ENCODE measurements at places on chromosomes 2 and 18.

DNA sequence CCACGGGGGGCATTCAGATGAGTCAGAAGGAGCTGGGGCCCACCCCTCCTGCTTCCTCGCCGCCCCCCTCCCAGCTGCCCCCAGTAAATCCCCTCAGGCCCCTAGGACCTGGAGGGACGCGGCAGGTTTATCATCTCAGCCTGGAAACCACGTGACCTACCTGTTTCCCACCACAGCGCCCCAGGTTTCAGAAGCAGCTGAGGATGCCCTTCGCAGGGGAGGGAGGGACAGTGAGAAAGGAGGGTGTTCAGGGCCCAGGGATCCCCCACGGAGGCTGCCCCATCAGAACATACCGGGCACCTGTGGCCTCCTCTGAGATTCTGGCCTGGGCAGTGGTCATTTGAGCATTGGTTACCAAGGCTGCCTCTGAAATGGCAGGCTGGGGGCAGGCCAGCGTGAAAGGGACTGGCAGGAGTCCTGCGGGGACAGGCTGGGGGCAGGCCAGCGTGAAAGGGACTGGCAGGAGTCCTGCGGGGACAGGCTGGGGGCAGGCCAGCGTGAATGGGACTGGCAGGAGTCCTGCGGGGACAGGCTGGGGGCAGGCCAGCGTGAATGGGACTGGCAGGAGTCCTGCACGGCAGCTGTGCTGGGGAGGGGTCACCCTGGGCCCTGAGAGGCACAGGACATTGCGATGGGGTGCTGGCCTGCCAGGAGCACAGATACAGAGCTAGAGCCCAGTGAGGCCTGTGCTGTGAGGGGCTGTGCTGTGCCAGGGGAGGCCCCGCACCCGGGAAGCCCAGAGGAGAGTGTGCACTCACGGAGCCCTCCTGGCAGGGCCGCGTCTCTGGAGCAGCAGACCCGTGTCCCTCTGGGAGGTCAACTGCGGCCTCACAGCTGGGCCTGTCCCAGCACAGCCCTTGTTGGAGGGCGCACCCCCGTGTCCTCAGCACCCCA lies 1.6 kb downstream of the NEU4 start:
- no peak overlapping the region for H3K27ac ChIP-seq
- no peaks in the 10 kb centered on the region for H3K36me3 ChIP-seq
- DNase-seq = no peak
- H3K4me3 ChIP-seq = no peak overlapping the region

GRCh38 chr2:173669888-173670287 lies 295.3 kb downstream of the SP3 start:
- H3K27ac ChIP-seq = no peak overlapping the region
- H3K4me3 ChIP-seq = no peak overlapping the region
- H3K36me3 ChIP-seq = no peaks in the 10 kb centered on the region
- H3K27me3 ChIP-seq = no peaks in the 10 kb centered on the region

DNA sequence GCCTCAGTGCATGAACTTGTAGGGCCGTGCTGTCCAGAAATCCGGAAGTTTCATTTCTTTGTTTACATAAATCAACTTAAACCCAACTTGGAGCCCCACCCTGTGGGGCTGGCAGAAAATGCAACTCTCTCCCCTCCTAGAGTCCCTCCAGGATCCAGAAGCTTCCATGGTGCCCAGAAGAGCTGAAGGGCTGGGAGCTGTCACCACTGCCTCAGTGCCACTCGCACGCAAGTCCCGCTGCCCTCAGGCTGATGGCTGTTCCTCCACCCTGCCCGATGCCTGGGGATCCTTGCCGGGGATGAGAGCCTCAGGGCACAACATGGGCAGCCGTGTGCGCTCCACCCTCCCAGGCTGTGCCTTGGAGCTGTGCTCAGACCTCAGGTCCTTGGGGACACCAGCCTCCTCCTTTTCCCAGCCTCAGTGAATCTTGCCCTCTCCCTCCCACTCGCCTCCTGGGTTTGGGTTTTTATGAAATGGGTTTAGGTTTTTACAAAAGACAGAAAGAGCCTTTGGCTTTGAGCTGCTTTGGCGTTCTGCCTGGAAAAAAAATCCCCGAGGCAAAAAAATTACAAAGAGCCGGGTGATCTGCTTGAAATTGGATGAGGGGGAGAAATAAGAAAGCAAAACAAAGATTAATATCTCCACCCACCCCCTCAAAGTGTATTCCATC lies 155.2 kb downstream of the TWIST2 start:
- H3K4me3 ChIP-seq = no peak overlapping the region
- no peaks in the 10 kb centered on the region for H3K27me3 ChIP-seq
- no peaks in the 10 kb centered on the region for H3K36me3 ChIP-seq
- peaks cover 6% of the 10 kb centered on the region for H3K4me1 ChIP-seq
- H3K27ac ChIP-seq = no peak overlapping the region

- no peaks in the 10 kb centered on the region for H3K36me3 ChIP-seq
- H3K4me1 ChIP-seq = peaks cover 8% of the 10 kb centered on the region
Observed at GRCh38 chr2:43754180-43754579, 19.7 kb upstream of the DYNC2LI1 start.

- H3K4me1 ChIP-seq = no peaks in the 10 kb centered on the region
- no peak for DNase-seq
- H3K27me3 ChIP-seq = no peaks in the 10 kb centered on the region
- no peak overlapping the region for H3K4me3 ChIP-seq
- H3K36me3 ChIP-seq = no peaks in the 10 kb centered on the region
Observed at GRCh38 chr18:42486271-42486670, 531.2 kb downstream of the PIK3C3 start.

DNA sequence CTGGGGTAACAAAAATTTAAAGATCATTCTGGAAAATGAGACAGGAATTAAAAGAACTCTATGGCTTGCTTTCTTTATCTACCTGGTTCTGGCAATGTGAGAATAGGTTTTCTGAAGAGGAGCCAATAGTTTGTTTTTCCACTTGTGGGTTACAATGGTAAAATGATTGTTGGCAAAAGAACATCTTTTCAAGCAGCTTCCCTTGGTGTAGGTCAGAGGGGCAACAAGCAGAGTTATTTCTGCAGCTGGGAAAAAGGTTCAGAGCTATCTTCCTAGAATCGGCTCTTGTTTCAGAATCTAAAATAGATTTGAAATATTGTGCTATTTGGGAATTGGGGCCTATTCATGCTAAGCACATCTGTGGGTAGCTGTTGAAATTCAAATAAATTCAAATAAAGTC lies 11.5 kb upstream of the TSPYL6 start:
- peaks cover 3% of the 10 kb centered on the region for H3K27me3 ChIP-seq
- H3K27ac ChIP-seq = no peak overlapping the region
- H3K4me3 ChIP-seq = no peak overlapping the region
- H3K36me3 ChIP-seq = no peaks in the 10 kb centered on the region

DNA sequence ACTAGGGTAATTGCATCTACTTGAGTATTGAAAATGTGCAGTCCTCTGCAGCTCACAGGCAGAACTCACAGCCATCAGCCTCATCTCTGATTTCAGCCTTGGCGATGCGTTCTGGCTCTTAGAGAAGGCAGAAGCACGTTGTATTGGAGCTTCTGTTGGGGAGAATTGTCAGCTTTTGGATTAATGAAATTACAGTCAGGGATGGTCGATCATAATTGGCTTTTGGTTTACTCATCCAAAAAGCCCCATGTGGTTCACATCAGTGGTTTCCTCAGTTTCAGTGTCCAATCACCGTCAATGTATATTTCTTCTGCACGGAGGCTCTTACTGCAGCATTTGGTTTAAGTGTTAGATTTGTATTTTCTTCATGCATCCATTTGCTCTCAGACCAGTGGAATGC lies 218.5 kb upstream of the SOX11 start:
- DNase-seq = no peak
- no peaks in the 10 kb centered on the region for H3K4me1 ChIP-seq
- no peaks in the 10 kb centered on the region for H3K27me3 ChIP-seq
- no peak overlapping the region for H3K27ac ChIP-seq
- no peak overlapping the region for H3K4me3 ChIP-seq

DNA sequence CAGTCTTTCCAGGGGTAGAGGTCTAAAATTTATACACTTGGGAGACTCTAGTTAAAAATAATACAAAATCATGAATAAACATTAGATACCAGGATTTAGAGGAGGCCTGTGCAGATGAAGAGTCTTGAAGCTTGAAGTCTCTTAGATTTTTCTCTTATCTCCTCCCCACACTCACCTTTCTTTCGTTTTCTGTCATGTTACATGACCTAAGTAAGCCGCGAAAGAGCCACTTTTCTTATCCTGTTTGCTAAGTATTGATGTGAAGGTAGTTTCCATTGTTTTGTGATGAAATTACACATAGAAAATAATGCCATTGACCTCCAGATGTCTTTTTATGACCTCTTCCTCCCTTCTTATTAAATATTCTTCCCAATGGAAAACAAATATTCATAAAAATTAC lies 367.8 kb downstream of the LRRTM1 start:
- H3K4me3 ChIP-seq = no peak overlapping the region
- no peak for DNase-seq
- H3K27ac ChIP-seq = no peak overlapping the region
- no peaks in the 10 kb centered on the region for H3K4me1 ChIP-seq
